Activated naive CD8-positive, alpha-beta T cell treated with anti-CD3 and anti-CD28 coated beads for 36 hours (primary cell): ENCODE measurements at places on chromosomes 2 and 18. TPM values are rescaled to one million over a fixed set of nuclear protein-coding genes. Genes with fewer than 3 reads are reported as not detected.

DNA sequence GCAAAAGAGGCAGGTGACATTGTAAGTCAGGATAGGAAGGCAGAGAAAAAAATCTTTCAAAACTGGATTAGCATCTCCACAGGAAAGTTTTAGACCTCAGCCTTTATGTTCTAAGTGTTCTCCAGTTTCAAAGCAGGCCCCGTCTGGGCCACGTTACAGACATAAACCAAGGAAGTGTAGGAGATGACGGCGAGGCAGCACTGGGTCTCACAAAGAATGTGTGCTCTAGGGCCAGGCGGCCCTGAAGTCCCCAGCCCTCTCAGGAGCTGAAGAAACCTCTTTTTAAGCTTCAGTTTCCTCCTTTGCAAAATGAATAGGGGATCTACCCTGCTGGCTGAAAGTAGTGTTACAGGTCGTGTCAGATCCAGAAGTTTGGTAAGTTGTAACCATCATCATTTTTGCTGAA, 81.7 kb downstream of the SPRED2 start:
- no peak for DNase-seq

DNA sequence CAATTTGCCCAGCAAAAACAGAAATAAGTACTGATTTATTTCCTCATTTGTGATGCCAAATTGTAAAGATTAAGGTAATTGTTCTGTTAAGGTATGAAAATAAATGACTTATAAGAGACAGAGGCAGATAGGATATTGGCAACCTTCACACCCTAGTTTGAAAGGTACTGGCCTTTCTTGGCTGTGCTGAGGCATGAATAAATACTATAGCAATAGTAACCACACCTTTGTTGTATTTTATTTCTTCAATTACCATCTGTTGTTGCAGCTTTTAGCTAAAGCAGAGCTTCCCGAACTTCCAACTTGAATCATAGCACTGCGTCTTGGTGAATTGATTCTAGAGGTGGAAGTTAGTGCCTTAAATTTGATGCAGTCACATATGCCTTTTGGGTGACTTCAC, 55.9 kb downstream of the FMNL2 start:
- DNase-seq = no peak

- no peak for DNase-seq
These were observed 34.2 kb downstream of the ASXL2 start for GRCh38 chr2:25844089-25844488.

DNA sequence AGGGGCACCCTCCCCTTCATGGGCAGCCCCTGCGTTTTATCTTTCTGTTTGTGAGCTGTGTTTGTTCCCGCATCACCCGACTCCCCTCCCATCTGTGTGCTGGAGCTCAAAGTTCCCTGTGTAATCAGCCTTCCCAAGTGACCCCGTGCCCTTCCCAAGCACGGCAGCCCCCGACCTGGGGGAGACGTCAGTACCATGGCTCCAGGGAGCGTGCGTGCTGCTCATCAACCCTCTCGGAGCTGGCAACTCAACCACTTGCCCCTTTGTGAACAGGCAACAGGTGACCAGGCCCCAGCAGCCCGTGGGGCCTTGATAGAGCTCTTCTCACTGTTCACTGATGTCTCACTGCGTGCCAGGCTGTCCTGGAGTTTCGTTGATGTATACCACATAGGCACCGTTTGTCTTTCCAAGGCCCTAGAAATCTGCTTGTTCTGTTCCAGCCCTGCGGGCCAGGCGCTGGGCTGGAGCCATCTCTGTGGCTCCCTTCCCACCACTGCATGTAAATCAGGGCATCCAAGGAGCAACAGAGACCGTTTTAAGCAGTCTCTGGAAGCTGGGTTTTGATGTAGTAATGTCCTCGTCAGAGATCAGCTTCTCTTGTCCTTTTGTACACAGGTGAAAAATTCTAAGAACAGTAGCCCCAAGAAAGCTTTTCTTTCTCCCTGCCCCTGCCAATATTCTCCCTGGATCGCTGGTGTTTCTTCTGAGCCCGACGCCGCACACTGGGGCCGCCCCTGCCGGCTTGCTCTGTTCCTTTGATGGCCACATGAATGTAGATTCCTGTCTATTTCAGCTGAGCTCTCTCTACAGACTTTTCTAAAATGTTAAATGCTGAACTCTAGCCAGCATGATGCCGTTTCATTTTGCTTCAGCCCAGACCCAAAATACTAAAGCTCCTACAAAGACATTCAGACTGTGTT, 107.0 kb upstream of the PTPRM start:
- DNase-seq = no peak

Gene CRYBA2
- not detected for total RNA-seq

Gene TUBA4B
- not detected for total RNA-seq

GRCh38 chr18:24187049-24187448, 48.2 kb downstream of the CABYR start:
- no peak for DNase-seq

- no peak for DNase-seq
These were observed 781 bp upstream of the SOX11 start for GRCh38 chr2:5691221-5691984.
